ENCODE measurements at places on chromosomes 3 and 15.
A peak's percentile ranks its signal among the peaks of the same experiment; 100 is the strongest.

DNA sequence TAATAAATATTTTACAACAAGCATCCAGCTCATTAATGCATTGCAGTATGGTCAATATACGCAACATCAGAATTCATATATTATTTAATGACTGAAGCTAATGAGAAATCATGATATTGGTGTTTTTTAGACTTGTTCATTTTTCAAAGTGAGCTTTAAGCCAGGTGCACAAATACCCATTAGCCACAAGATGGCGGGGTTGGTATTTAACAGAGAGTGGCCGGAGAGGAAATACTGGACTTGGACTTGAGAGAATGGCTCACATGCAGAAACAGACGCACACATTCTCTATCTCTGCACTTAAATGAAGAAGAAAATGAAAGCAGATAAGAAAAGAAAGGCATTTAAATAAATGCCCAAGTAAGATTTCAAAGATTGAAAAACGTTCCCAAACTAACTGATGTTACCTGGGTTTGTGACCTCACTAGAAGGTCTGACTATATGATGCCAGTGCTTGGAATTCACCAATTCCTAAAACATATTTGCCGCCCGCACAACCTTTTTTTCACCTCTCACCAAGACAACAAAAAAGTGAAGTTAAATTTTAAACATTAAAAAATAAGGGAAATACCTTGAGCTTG lies 21.2 kb upstream of the CRBN start:
- DNase-seq = peak; percentile 58

DNA sequence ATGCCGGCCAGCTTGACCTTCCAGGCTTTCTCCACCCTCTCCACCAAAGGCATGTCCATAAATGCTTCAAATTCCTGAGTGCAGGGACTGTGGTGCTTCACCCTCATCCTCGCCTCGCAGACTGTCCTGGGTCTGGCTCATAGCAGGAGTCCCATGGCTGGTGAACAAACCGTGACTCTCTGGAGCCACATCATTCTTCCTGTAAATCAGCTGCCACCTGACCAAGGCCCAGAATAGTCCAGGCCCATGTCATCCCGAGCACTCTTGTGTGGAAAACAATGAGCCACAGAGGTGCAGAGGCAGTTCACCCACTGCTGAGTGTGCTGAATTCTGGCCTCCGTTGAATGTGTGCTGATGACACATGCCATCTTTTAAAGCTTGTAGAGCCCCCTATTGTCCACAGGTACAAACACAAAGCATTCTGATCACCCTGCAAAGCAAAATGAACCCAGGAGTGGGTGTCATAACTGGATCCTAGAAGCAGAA lies 68.6 kb downstream of the ABHD5 start:
- no peak for DNase-seq

- no peak for DNase-seq
These were observed 10.7 kb downstream of the KNSTRN start for GRCh38 chr15:40392986-40393948.

GRCh38 chr3:58271901-58272501 lies 34.0 kb upstream of the RPP14 start:
- DNase-seq = no peak

GRCh38 chr3:66224220-66224619 lies 3.4 kb downstream of the SLC25A26 start:
- DNase-seq = no peak

DNA sequence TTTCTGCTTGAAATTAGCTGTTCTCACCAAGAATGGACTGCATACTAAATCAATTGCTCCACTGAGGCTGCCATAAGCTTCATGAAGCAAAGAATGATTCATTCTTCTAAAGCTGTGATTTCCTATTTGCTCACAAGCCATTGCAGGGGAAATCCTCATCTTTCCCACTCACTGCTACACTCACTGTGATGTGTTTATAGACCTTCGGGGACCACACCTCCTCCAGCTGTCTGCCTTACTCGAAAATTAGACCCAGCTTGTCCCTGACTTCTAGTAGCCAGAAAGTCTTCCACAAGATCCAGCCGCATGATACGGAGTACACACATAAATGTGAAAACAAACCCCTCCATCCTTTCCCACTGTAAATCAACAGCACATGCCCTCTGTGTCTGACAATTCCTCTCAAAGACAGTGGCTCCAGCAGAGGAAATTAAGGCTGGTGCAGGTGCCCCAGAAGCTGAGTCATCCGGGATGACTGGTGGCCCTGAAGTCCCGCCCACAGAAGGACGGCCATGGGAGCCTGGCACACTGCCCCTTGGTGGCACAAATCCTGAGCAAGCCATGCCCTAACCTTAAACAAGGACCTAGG lies 172.0 kb downstream of the STT3B start:
- DNase-seq = peak; percentile 10

DNA sequence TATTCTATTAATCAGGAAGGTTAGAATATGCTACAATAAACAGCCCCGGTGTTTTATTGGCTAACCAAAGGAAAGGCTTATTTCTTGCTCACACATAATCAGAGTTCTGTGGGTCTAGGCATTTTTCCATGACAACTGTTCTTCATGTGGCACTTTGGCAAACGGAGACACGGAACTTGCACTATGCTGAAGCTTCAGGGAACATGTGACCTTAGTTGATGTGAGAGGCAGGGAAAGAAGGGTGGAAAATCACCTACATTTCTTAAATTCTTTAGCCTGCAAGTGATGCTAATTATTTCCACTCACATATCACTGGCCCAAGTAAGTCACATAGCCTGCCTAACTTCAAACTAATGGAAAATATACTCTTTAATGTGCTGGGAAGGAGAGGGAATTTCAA lies 344.6 kb downstream of the SV2B start:
- peak; percentile 34 for DNase-seq

DNA sequence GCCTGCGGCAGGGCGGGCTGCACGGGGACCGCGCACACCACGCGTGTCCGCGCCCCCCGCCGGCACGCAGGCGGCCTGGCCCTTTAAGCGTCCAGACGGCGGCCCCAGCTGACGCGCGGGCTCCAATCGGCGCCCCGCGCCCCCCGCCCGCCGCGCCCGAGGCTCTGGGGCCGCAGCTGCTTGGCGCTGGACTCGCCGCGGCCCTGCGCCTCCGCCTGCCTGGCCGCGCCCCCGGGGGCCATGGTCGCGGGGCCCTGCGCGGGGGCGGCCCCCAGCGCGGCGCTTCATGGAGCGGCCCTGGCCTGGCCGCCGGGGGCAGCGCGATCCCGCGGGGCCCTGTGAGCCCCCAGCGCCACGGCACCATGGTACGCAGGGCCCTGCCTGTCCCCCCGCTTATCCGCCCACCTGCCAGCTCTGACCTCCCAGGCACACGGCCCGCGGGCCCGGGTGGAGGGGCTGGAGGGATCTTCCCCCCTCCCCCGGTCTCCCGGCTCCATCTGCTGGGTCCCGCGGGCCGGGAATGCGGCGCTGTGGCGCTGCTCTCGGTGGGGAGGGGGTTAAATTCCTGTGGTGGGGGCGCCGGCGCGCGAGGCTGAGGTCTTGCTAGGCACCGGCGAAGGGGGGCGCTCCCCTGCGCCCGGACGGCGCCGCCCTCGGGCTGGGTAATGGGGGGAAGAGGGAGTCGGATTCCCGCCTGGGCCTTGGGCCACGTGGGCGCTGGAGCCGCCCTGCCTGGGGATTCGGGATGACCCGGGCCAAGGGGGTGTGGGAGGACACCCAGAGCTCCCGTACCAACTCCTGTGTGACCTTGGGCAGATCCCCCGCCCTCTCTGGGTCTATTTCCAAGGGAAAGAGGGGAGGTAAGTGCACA lies 1.1 kb downstream of the ZBTB47 start:
- DNase-seq = peak; percentile 83

DNA sequence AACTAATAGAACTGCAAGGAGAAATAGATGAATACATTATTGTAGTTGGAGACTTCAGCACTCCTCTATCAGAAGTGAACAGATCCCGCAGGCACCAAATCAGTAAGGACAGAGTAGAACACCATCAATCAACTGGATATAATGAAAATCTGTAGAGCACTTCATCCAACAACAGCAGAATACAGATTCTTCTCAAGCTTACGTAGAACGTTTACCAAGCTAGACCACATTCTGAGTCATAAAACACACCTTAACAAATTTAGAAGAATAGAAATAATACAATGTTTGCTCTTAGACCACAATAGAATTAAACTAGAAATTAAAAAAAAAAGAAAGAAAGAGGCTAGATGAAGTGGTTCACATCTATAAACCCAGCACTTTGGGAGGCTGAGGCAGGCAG lies 70.7 kb upstream of the NEDD4 start:
- DNase-seq = no peak

- no peak for DNase-seq
These were observed 31.6 kb downstream of the ISL2 start for GRCh38 chr15:76368122-76368621.

GRCh38 chr15:98671060-98672008 lies 23.0 kb downstream of the IGF1R start:
- DNase-seq = no peak

- DNase-seq = no peak
These were observed 145.8 kb downstream of the CBLB start for GRCh38 chr3:105722943-105723556.

DNA sequence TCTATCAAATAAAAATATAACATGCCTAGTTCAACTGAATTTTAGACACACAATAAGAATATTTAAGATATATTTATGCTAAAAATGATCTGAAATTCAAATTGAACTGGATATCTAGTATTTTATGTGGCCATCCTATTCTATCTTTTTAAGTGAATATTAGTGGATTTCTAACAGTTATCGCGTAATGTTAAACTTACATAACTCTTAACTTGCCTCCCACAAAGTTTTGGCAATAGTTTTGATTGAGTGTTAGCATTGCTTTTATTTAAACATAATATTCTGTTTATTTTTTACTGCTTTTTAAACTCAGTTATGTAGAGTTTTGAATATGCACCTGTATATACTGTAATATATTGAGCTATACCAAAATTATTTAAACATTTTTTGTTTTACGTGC lies 1279.5 kb downstream of the OTOL1 start:
- no peak for DNase-seq

GRCh38 chr3:72903004-72903403 lies 15.2 kb downstream of the GXYLT2 start:
- DNase-seq = no peak

DNA sequence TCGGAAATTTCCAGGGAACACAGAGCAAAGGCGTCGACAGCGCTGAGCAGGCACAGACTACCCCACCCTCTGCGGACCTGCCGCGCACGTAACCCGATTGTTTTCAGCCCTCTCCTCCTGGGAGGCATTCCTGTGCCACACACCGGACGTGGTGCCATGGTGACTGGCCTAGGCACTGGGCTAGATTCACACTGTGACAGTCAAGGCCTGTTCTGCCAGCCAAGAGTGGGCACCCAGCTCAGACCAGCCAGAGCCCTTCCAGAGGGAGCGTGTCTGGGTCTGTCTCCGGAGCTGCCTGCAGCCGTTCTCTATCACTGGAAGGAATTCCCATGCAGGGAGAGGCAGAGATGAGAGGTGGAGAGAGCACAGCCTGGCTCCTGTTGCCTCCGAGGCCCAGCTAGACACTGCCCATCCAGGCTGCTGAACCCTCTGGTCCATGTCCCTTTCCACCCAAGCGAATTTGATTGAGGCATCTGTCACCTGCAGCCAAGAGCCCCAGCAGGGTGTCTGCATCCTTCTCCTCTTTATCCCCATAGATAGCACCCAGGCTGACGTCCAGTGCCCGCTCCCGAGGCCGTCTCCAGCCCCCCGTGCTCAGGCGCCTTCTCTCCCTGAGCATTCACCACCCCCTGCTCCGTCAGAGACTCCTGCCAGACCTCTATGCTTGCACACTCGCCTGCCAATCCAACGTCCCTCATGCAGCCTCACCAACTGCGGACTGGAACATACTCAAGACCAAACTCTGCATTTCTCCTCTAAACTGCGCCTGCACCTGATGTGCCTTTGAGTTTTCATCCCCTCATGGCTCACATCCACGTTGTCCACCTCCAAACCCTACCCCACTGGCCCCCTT lies 267.5 kb downstream of the OCA2 start:
- peak; percentile 36 for DNase-seq

- no peak for DNase-seq
These were observed 9.1 kb upstream of the SEC11A start for GRCh38 chr15:84725001-84725491.

GRCh38 chr3:8945890-8946600 lies 17.2 kb downstream of the RAD18 start:
- no peak for DNase-seq

DNA sequence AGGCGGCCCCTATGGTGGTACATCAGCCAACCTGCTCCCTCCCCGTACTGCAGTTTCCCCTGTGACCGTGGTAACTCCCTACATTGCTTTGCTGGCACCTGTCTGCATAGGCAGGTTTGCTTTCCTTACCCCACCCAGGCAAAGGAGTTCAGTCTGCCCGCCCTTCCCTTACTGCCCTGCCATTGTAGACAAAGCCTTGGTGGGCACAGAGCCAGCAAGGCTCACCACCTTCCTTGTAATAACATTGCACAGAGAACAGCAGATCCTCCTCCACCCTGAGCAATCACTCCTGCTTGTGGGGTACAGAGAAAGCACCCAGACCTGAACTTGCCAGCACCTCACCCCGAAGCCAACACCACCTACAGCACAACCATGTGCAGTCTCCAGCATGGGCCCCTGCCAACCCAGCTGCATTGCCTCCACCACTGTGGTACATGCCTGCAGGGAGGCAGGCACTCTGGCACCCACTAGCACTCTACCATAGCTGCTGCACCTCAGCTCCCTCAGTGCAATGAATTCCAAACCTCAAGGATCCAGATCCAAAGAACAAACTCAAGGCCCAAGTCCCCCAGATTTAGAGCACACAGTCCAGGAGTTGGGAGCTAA lies 192.7 kb upstream of the KCNMB2 start:
- no peak for DNase-seq

GRCh38 chr3:136819731-136820679 lies 1.1 kb downstream of the SLC35G2 start:
- DNase-seq = peak; percentile 41

GRCh38 chr3:71565976-71566375 lies 17.6 kb downstream of the FOXP1 start:
- no peak for DNase-seq

DNA sequence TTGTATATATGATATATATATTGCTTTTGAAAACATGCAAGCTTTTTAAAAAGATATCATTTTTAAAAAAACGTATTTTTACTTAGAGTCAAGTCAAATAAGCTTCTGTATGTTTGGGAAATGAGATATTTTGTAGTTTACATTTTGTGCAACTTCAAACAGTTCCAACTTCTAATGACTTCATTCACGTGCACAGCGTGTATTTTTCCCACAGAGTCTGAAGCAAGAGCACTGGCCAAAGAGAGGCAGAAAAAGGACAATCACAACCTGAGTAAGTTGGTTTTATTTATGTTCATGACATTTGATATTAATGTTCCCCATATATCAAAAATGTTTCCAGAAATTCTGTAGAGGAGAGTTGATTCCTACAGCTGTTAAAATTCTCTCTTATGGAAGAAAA lies 47.9 kb upstream of the SAMMSON start:
- DNase-seq = no peak

DNA sequence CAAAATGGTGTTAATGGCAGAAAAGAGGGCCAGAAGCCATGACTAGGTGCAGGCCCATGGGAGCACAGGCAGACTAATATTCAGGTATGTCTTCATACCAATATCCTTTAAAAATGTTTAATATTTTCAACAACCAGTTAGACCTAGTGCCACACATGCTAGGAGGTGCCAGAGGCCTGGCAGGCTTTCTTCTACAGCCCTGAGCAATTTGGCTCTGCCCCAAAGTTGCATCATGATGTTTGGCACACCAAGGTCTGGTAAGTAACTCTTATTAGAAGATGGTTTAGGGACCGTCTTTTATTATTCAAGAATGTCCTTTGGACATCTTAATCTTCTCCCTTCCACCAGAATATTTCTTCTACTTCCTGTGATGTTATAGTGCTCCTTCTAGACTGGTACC lies 34.8 kb downstream of the MITF start:
- DNase-seq = no peak

Data from cerebellum (tissue), 4 donors.